ENCODE measurements at places on chromosomes 5 and 9. TPM values are rescaled to one million over a fixed set of nuclear protein-coding genes. Genes with fewer than 3 reads are reported as not detected.

The ADAMTS16 gene
- total RNA-seq: 0.12 TPM

The PTAR1 gene
- 55.2 TPM for total RNA-seq

The ORM2 gene
- total RNA-seq: not detected

The MCCC2 gene
- 15.6 TPM for total RNA-seq

The PPP3R2 gene
- total RNA-seq: not detected

The N4BP3 gene
- total RNA-seq: 0.35 TPM

The DND1 gene
- total RNA-seq: not detected

The CDO1 gene
- 0.30 TPM for total RNA-seq

The SH3GL2 gene
- not detected for total RNA-seq

The CSF1R gene
- total RNA-seq: not detected

The ALDH1A1 gene
- total RNA-seq: 28.2 TPM

The RACK1 gene
- total RNA-seq: 7,300 TPM

The FGF18 gene
- not detected for total RNA-seq

The YIPF5 gene
- total RNA-seq: 139 TPM

The LCN15 gene
- total RNA-seq: not detected

The TTC23L gene
- not detected for total RNA-seq

The FAM169A gene
- under 0.01 TPM for total RNA-seq

The RNF130 gene
- 10.4 TPM for total RNA-seq

The DBH gene
- not detected for total RNA-seq

The PCDHB13 gene
- total RNA-seq: 0.59 TPM

The PCDHB2 gene
- total RNA-seq: 1.1 TPM

The TNC gene
- total RNA-seq: 34.2 TPM

The LCN1 gene
- not detected for total RNA-seq

The AFAP1L1 gene
- total RNA-seq: 5.6 TPM

The TLE1 gene
- total RNA-seq: 21.5 TPM

The CARD9 gene
- total RNA-seq: 0.53 TPM

The TXNDC8 gene
- total RNA-seq: not detected

The SLC34A3 gene
- total RNA-seq: not detected

The IFNA2 gene
- total RNA-seq: not detected

The GPR151 gene
- not detected for total RNA-seq

The GABRA1 gene
- not detected for total RNA-seq

The IFNK gene
- total RNA-seq: not detected

The PLPP7 gene
- total RNA-seq: 11.4 TPM

The PAX5 gene
- not detected for total RNA-seq

The CCDC180 gene
- 0.45 TPM for total RNA-seq

The GLDC gene
- total RNA-seq: 4.2 TPM

The NNT gene
- 68.7 TPM for total RNA-seq

The GNA14 gene
- 2.6 TPM for total RNA-seq

The GADD45G gene
- 0.08 TPM for total RNA-seq

The SH3RF2 gene
- total RNA-seq: 0.59 TPM

The SPTAN1 gene
- 399 TPM for total RNA-seq

The BTNL9 gene
- total RNA-seq: not detected

The NTRK2 gene
- 0.38 TPM for total RNA-seq

The SUSD3 gene
- 0.23 TPM for total RNA-seq

The INSL6 gene
- total RNA-seq: not detected

The TAF11L13 gene
- not detected for total RNA-seq

The THBS4 gene
- 0.53 TPM for total RNA-seq

The PCDHB4 gene
- 0.23 TPM for total RNA-seq

The C5orf52 gene
- total RNA-seq: not detected

The CCDC192 gene
- total RNA-seq: not detected

The HSPB3 gene
- total RNA-seq: 0.45 TPM
